RWPE2 (cell line): ENCODE measurements at places on chromosomes 3 and 15.

DNA sequence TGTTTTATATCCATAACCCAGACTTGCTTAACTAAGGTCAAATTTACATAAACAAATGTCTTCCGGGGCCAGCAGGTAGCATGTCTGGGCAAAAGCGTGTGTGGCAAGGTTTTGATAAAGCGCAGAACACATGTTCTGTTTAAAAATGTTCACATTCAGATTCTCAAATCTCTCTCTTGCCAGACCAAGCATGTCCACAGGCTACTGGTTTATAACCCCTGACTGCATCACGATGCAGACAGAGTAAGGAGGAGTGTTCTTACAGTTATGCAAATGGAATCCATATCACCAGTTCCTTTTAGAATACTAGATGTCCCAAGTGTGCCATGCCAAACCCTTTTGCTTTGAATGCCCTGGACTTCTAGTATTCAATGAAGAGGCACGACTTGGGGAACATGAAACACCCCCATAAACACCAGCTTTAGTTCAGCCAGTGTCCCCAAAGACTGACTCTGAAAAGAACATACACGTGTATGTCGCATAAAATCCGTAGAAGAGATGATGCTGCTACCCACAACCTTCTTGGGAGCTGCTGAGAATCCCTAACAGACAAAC, 412.0 kb downstream of the CNTN4 start:
- no peak for DNase-seq

DNA sequence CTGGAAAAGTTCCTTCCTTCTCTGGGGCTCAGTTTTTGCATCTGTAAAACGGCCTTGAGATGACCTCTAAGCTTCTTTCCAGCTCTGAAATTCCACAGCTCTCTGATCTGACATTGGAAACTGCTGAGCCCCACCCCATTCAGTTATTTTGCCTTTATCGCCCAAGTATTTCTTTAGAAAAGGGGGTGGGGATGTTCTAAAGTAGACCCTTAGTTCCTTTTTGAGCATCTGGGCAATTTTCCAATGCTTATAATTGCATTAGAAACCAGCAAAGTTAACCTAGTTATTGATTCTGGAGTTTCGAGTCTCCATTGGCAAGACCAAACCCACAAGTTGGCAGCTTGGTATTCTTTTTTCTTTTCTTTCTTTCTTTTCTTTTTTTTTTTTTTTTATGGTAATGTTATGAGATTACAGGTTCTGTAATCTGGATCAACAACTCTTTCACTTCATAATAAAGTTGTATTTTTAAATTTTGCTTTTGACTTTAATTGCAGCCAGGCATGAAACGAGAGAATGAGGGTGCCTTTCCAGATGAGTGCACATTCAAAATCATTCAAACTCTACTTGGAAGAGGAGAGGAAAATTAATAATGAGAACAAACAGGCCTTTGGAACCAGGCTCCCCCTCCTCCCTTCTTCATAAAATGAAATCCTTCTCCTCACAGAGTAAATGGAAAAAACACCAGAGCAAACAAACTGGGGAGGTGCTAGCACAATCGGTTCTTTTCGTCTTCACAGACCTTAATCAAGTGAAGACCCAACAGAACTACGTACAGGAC, 76.8 kb upstream of the LRIG1 start:
- no peak for DNase-seq

- DNase-seq: no peak
These were observed 226.8 kb downstream of the DTWD1 start for GRCh38 chr15:49847423-49848281.

DNA sequence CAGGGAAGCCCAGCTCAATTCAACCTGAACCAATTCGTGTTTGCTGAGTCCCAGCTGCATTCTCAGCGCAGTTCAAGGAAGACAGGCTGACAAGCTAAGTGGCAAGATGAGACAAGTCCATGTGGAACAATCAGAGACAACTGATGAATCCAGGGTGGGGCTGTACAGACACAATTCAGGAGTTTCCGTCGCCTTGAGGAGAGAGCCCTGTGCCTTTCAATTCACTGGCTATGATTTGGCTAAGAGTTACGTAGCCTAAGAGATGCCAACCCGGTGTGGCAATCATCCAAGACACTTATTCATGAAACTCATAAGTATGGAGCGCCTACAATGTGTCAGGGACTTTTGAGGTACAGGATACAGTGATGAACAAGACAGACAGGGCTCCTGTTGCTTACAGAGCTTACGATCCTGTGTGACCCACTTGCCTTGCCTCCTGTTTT, 15.5 kb upstream of the ZBED2 start:
- DNase-seq: peak; percentile 85

DNA sequence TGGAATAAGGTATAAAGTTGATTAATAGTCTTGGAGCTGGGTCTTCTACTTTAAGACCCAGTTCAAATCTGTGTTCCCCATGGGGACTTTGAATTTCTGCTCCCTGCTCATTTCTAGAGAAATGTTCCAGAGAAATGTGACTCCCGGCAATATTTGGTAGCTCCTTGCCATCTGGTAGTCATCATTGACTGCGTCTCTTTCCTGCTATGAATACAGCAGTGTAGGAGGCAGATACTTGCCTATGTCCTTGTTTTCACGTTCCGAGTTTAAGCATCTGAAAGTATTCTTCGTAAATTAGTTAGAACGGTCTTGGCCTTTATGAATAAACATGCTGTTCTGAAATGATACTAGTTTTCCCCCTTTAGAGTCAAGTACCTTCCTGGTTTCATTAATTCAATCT, 352.9 kb downstream of the PTPRG start:
- DNase-seq: no peak

- DNase-seq: peak; percentile 97
These were observed at the start of gene MYO5C for GRCh38 chr15:52295421-52296001. Gene MYO5C, minus strand, starts transcription at chr15:52295804. Its CDS starts 168 bp downstream, at chr15:52295636.

DNA sequence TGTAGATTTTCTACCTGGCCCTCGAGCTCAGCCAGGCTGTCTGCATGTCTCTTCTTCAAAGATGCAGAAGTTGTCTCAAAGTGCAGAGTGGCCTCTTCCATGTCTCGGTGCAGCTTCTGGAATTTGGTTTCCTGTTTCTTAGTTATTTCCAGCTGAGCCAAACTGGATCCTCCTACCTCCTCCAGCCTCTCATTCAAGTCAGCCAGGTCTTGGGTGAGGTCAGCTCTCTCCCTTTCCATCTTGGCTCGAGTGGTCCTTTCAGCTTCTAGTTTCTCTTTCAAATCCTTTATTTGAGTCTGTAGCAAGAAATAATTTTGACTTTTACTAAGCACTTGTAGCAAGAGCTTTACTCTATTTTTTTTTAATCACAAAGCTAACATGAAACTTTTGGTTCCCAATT, 81.8 kb downstream of the MYH15 start:
- DNase-seq: no peak

DNA sequence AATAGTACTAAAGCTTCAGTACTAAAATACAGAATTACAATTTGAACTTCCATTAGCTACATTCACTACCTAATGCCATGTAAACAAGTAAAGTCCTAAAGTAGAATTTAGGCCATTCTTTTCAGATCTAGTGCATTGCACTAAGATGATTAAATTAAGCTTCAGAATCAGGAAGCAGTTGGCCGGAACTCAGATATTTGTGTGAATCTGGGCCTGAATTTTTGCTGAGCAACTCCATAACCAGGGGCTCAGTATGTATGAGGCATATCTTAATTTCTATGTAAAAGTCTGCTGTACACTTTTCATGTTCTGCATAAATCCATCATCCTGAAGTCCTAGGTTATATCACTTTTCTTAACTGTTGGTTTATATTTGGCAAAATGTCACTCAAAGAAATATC, 246.4 kb downstream of the RBMS3 start:
- no peak for DNase-seq

DNA sequence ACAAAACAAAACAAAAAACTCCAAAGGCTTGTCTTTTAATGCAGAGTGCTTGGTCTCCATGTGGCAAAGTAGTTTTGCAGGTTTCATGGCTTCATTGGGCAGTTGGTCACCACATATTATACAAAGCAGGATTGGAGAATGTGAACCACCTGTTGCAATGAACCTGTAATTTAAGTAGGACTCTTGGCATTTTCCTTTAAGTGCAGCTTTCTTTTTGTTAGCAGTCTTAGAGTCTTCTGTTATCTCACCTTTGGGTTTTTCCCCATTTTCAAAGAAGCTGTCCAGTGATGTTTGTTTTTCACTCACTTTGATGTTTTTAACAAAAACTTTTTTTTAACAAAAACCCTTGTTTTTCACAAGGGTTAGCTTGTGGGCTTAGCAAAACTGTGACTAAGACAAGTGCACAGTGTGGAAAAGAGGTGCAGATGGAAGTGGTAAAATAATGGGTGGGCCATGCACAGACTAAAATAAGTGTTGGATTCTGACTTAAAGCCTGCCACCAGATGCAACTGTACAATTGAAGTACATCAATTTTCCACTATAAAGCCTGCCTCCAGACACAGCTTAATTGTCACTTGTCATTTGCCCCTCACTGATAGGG, 2.9 kb upstream of the PLSCR1 start:
- no peak for DNase-seq

DNA sequence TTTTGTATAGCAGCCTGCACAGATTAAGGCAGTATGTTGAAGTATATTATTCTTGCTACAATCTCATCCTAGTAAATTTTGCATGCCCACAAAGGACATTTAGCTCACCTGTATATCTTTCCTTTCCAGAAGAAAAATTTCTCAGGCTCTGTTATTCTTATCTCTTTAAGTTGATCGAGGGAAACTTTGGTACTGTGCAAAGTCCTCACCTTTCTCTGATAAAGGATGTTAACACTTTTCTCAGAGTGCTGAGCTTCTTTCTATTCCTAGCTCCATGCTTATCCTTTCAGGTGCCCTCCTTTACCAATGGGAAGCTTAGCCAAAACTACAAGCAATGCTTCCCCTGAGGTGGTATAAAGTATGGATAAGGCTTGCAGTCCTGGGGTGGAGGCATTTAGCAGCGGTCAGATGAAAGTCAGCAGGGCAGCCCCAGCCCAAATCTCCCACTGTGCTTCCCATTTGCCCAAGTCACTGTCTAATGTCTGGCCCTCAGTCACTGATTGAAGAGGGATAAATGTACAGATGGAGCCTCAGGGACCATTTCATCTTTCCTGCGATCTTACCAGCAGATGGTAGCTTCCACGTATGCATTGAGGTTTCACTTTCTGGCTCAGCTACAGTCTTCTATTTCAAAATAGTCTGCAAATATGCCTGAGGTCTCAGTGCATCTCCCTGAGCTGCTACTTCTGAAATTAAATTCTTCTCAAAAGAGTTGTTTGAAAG, 127.8 kb upstream of the P2RY1 start:
- no peak for DNase-seq

GRCh38 chr15:90101130-90101968, 919 bp downstream of the IDH2 start:
- DNase-seq: no peak

DNA sequence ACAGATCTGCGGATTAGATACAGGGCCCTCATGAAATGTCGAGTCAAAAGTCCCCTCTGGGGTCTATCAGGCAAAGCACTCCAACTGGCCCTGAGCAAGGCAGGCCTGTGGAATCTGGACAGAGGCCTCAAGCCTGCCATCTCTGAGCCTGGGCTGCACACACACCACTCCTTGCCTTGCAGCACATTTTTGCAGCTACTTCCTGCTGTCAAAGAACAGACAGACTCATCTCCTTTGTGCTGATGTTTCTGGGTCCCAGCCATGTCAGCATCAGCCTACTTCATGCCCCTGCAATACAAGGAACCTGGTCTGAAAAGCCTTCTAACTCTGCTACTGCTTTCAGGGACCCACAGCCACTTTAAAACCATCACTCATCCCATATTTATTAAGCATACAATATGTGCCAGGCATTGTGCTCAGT, 60.6 kb upstream of the IL12A start:
- DNase-seq: no peak

DNA sequence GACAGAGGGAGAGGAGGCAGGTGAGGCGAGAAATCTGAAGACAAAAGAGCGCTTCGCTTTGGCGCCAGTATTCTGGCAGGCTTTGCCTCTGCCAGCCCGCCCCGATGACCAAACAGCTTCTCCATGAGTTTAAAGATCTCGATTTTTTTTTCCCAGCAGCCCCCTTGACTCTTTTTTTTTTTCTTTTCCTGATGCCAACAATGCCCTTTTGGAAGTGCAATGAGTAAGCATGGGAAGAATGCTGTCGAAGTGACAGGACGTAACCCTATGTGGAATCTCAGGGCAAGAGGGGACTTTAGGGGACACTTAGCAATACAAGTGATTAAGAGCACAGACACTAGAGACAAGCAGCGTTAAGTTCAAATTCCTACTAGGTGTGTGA, 211.7 kb downstream of the FGF12 start:
- DNase-seq: no peak

DNA sequence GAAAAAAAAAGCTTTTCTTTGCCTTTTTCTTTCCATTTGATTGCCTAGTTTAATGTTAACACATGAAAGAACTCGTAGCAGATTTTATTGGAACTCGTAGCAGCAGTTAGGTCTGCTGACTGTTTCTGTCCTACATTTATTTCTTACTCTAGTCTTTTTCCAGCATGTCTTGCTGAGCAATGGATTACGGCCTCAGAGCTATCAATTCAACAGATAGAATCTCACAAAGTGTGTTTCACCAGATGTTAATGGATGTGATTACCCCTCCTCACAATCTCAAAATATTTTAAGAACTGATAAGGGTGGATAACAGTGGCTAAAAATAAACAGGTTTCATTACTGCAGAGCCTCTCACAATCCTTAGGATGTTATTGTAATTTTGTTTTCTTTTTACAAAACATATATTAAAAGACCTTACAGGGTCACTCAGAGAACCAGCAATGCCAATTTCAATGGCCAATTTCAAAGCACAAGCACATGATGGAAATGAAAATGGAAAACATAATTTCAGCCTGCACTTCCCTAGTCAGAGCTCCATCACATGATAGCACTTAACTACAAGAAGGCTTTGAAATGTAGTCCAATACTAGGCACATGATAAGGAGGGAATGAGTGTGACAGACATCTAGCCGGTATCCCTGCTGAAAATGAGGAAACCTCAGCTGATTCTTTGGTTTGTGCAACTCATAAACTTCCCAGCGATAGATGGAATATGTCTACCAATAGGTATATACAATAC, 838.1 kb upstream of the SEMA6D start:
- no peak for DNase-seq

DNA sequence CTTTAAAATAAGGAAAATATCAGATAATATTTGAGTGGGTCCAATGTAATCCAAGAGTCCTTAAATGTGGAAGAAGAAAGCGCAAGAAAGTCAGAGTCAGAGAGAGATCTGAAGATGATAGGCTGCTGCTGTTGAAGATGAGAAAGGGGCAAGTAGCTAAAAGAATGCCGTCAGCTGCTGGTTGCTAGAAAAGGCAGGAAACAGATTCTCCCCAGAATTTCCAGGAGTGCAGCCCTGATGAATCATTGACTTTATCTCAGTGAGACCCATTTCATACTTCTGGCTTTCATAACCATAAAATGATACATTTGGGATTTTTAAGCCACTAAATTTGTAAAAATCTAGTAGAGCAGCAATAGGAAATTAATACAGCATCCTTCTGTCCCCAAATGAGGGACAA, 7.5 kb upstream of the CHMP2B start:
- DNase-seq: no peak

DNA sequence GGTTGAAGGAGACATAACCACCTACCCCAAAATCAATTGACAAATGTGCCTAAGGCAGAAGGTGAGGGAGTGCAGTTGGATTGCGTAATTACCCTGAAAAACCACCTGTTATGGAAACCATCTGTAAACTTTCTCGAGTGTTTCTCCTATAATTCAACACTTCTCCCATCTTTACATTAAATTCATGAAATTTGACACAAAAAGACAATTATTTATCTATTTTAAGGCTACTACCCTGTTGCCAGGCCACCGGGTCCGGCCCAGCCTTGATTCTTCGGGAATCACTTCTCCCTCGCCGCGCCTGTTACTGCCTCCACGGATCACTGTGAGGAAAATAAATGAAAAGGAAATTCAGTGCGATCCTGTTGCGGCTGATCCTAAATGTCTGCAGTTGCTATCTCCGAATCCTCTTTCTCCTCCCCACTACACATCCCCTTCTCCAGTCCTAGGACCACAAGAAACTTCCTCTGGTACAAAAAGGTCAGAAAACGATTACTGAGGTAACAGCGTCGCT, 646 bp downstream of the IQCB1 start:
- no peak for DNase-seq
